ENCODE measurements at places on chromosomes 2 and 18. TPM values are rescaled to one million over a fixed set of nuclear protein-coding genes. Genes with fewer than 3 reads are reported as not detected.

The MOGAT1 gene
- total RNA-seq, result not detected

The SH2D6 gene
- not detected for total RNA-seq

The KANSL3 gene
- total RNA-seq, result 56.1 TPM

The LRATD1 gene
- total RNA-seq, result 5.7 TPM

The CNGA3 gene
- total RNA-seq, result not detected

The PJVK gene
- total RNA-seq, result not detected

The REG3A gene
- not detected for total RNA-seq

The CABYR gene
- not detected for total RNA-seq

The RTTN gene
- total RNA-seq, result 9.5 TPM

The GALNT5 gene
- 0.11 TPM for total RNA-seq

The DNAJC5G gene
- total RNA-seq, result not detected

The LCT gene
- total RNA-seq, result not detected

The NOTO gene
- not detected for total RNA-seq

The MC5R gene
- total RNA-seq, result not detected

The TCF23 gene
- total RNA-seq, result not detected

The INHBB gene
- total RNA-seq, result 8.1 TPM

The PLEK gene
- 1.5 TPM for total RNA-seq

The MPV17 gene
- total RNA-seq, result 239 TPM

The ERBB4 gene
- 1.7 TPM for total RNA-seq

The MAL gene
- not detected for total RNA-seq

The CD8B gene
- total RNA-seq, result not detected

The G6PC2 gene
- not detected for total RNA-seq

The FBXO15 gene
- total RNA-seq, result not detected

The MALT1 gene
- 14.5 TPM for total RNA-seq

The RESP18 gene
- total RNA-seq, result not detected

The OSR1 gene
- 66.7 TPM for total RNA-seq

The REG3G gene
- not detected for total RNA-seq

The RAD51AP2 gene
- not detected for total RNA-seq

The LONRF2 gene
- 7.6 TPM for total RNA-seq

The TMEM17 gene
- total RNA-seq, result not detected

The POTEJ gene
- total RNA-seq, result not detected

The RUFY4 gene
- total RNA-seq, result not detected

The VRK2 gene
- total RNA-seq, result 15.8 TPM

The SLC9A4 gene
- not detected for total RNA-seq

The SCN7A gene
- total RNA-seq, result 2.9 TPM

The LYG2 gene
- not detected for total RNA-seq

The DSG2 gene
- 10.5 TPM for total RNA-seq

The FBXO41 gene
- 5.2 TPM for total RNA-seq

The PTPN2 gene
- total RNA-seq, result 81.8 TPM

The KCNG2 gene
- not detected for total RNA-seq

The CTNNA2 gene
- not detected for total RNA-seq

The CRYGC gene
- total RNA-seq, result not detected

The TUBB8B gene
- not detected for total RNA-seq

The GTF3C2 gene
- total RNA-seq, result 76.2 TPM

All from ascending aorta (tissue), 2 donors.